Amniotic epithelial cell (primary cell): ENCODE measurements at places on chromosomes 4 and X.
A peak's percentile ranks its signal among the peaks of the same experiment; 100 is the strongest.

DNA sequence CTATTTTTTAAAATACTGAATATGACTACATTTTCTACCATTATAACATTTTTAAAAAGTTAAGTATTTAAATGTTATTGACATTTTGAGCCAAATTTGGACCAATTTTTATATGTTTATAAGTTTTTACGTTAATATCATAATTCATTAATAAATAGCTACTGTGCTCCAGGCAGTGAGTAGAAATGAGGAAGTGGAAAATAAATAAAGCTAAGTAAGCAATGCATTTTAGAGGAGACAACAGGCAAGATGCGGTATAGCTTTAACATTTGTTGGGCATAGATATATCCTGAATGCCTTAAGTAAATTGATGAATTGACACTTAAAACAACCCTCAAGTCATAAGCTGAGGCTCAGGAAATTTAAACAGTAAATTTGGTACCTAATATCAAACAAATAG, 474.8 kb downstream of the PCDH10 start:
- no peak for DNase-seq

GRCh38 chr4:175818406-175818805, 6.3 kb upstream of the GPM6A start:
- DNase-seq: no peak

- DNase-seq: no peak
These were observed 6.1 kb downstream of the FAT1 start for GRCh38 chr4:186717556-186717955.

GRCh38 chrX:83509254-83509801, 1.2 kb downstream of the POU3F4 start:
- DNase-seq: no peak

DNA sequence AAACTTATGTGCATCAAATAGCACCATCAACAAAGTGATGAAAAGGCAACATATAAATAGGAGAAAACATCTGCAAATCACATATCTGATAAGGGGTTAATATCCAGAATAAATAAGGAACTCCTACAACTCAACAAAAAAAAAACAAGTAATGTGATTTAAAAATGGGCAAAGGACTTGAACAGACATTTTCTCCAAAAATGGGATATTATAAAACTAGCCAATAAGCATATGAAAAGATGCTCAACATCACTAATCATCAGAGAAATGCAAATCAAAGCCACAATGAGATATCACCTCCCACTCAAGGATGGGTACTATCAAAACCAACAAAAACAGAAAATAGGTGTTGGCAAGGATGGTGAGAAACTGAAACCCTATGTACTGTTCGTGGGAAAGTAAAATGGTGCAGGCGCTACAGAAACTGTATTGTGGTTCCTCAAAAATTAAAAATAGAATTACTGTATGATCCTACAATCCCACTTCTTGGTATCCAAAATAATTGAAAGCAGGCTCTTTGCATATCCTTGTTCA, 2.4 kb downstream of the DNAJB14 start:
- no peak for DNase-seq

DNA sequence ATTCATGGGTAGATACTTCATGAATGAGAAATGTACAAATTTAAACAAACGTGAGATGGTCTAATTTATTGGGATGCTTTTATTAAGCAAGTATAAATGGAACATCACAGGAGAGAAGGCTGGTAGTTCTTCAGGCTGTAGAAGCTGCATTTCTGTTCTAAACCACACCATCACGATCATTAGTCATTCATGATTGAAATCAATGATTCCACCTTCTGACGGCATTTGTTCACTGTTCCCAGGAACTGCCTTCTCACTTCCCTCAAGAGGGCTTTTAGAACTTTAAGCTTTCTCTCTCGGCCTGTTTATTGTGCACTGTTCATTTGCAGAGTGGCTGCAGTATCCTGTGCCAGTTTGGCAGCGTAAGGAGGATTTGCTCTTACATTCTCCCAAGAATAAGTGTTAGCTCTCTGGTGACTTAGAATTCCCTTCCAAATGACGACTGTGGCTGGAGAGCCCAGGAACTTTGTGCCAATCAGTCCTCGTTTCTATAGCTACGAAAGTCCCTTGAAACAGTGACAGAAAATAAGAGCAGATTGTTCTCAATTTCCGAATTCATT, 54.7 kb downstream of the MFAP3L start:
- no peak for DNase-seq

- peak; percentile 21 for DNase-seq
These were observed 959 bp upstream of the REST start for GRCh38 chr4:56906489-56907393.

DNA sequence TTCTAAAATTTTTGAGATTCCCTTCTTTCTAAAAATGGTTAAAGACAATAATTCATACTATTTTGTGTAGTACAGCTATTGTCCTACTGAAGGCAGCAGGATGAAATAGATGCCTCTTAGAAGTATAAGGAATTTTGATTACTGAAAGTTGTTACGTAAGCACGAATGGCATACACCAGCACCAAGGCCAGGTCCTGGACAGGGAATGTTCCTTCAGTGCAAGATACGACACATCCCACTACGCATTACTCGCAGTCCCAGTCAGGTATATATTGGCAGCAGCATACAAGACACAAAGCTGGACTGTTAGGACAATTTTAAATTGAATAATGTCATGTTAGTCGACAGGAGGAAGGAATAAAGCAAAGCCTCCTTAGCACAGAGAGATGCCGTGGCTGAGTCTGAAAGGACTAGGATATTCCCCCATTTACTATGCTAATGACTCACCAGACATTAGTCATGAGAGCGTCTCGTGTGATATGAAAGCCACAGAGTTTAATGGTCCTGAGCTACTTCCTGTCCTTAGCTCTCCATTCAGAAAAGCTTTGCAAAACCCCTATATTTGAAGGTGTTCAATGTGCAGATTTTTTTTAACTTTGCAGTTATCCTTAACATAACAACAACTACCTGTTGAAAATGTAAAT, 504.3 kb downstream of the FAM133A start:
- DNase-seq: peak; percentile 74

GRCh38 chrX:1673337-1673736, 58.5 kb downstream of the ASMT start:
- DNase-seq: peak; percentile 7

DNA sequence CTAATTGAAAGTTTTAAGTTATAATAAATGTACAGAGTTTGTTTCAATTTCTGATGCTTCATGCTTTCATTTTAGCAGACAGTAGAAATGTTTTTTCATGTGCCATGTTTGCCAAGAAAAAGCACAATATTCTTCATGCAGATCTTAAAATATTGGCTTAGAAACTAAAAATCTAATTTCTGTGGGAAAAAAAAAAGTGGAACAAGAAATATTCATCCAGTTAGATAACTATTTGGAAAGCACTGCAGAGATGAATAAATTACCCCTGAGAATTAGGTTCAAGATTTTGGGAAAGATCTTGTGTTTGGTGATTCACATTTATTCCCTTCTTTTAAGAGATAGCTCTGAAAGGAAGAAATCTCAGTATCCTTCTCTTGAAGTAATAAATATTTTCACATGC, 912.5 kb downstream of the C4orf33 start:
- no peak for DNase-seq

- no peak for DNase-seq
These were observed 1016.7 kb upstream of the LCORL start for GRCh38 chr4:19038231-19038630.

DNA sequence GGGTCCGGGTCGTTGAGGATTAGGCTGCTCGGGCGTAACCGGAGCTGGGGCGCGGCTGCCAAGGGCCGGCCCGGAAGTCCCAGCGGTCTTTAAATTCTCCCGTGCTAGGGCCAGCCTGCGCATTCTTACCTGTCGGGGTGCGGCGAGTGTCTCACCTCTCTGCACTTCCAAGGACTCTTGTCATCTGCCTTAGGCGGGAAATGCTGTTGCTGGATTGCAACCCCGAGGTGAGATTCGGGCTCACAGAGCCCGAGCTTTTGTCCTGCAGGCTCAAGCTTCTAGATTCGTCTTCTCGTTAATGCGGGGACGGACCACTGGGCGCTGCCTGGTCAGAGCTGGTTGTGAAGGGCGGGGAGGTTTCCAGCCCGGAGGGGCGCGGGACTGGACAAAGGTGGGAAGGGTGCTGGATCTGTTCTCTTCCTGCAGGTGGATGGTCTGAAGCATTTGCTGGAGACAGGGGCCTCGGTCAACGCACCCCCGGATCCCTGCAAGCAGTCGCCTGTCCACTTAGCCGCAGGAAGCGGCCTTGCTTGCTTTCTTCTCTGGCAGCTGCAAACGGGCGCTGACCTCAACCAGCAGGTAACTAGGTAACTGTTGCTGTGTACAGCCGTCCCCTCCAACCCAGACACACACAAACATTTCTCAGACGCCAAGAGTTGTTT, at the start of gene ANKRD37:
ANKRD37 (plus strand) TSS at position 118 of the 662 bp plus-strand sequence; CDS start at position 201, 83 bp downstream.
- DNase-seq: peak; percentile 29

DNA sequence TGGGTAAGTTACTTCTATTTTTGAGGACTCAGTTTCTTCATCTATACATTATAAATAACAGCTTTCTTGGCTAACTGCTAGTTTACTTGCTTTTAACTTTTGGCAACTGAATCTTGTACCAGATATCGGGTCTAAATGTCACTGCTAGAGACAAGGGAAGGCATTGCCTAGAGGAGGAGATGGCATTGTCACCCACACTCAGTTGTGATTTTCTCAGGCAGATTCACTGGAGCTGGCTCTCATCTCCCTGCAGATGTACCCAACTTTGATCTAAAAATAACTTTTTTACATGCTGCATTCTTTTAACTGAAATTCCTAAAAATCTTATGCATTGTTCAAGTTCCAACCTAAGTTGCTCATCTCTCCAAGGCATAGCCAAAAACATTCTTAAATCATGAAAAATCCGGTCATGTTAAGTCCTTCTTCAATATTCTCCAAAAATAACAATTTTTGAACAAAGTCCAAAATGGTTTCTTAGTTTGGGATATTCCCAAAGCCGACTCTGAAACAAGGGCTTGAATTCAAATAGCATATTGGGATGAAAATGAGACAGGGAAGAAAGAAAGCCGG, 469.0 kb upstream of the BOD1L1 start:
- DNase-seq: no peak

DNA sequence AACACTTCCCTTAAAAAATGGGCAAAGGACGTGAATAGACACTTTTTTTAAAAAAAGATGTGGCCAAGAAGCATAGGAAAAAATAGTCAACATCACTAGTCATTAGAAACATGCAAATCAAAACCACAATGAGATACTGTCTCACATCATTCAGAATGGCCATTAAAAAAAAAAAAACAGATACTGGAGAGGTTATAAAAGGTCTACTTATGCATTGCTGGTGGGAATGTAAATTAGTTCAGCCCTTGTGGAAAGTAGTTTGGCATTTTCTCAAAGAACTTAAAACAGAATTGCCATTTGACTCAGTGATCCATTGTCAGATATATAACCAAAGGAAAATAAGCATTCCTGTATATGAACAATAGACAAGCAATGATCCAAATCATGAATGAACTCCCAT, 352.8 kb upstream of the EPHA5 start:
- no peak for DNase-seq
